ENCODE measurements at places on chromosomes 2 and 18.

DNA sequence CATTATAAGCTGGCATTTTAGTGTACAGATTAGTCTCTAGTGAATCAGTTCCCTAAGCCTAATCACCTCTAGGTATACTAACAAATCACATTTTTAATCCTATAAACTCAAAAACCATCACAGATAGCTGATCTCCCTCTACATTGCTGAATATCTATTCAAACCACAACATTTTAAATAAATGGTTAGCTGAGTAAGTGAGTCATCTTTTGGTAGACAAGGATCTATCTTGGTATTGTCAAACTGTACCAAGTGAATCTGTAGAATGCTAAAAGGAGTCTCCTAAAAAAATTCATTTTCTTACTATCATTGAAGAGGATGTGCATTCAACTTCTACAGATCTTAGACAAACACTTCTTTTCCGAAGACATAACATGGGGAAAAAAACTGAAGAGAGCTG lies 40.7 kb downstream of the INO80D start:
- no peak for DNase-seq

DNA sequence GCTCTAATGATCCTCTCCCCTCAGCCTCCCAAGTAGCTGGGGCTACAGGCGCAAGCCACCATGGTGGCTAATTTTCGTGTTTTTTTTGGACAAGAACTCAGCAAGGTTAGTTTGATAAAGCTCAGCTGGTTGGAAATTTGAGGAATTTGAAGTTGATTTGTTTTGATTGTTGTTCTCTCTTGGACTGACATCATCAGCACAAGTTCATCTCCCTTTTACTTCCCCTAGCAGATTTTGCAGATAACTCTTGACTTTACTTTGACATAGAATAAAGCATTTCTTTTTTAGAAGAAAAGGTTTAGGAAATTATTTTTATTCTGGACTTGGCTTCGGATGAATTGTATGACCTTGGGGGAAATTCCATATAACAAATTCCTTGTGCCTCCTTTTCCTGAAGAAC lies 74.9 kb upstream of the DLX2 start:
- DNase-seq = no peak

DNA sequence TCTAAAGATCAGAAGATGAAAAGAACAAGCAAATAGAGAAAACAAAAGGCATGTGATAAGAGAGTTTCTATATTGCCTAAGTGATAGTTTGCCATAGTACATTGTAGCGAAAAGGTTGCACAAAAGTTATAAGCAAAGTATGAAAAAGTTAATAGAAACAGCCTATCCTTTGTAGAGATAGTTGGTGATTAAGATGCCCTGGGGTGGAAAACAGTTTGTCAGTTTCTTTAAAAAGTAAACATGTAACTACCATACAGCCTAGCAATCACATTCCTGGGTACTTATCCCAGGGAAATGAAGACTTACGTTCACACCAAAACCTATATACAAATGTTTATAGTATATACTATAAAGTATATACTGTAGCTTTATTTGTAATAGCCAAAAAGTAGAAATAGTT lies 16.9 kb upstream of the DAPL1 start:
- no peak for DNase-seq

DNA sequence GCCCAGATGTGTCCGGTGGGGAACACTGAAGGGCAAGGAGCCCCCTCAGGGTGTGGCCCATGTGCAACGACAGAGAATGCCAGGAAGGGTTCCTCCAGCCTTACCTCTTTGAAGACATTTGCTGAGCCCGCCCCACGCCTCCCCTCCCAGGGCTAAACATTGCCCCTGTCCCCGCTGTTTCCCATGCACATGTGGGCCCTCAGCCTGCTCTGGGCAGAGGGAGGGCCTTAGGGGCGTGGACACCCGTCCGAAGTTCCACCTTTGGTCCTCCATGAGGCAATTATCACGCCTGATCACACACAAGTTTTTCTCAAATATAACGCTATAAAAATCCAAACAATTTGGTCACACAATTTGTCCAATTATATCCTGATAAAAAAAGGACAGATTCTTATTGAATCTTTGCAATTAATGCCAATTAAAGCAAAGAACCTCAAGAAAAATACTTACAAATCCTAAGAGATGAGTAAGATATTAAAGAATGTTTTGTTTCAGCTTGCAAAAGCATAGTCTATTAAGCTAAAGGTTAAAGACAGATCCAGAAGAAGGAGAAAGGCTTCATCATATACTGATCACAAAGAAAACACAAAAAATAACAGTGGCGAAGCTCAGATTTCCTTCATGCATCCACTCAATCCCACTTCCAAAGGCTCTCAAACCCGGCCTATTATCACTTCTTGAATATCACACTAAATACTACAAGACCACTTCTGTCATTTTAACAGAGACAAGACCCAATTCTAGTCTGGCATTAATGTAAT lies 55.2 kb upstream of the LDLRAD4 start:
- DNase-seq = no peak

DNA sequence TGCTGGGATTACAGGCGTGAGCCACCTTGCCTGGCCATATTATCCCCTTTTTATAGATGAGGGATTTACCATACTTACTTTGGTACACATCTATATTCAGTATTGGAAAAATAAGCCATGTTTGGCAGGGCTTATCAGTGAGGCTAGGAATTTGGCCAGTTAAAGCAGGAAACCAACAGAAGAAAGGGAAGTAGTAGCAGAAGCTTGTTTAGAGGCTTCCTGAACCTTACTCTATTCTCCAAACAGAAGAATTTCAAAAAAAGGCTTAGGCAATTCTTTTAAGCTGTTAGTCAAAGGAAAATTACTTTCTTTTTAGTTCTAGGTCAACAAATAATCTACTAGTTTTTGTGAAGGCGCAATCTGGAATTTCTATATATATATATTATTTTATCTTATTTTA lies 3.2 kb upstream of the GLS start:
- no peak for DNase-seq

DNA sequence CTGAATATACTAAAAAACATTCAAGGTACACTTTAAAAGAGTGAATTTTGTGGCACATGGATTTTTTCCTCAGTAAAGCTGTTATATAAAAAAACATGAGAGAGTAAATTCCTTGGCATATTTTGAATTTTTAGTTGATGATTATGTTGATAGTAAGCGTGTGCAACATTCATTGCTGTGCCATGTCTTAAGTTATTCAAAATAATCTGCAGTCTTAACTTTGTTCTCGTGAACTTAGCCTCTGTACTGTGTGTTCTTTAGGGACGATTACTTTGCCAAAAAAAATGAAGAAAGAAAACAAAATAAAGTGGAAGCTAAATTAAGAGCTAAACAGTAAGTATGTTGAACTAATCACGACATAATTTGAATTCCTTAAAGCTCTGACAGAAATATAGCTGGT lies 9.6 kb downstream of the SSB start:
- no peak for DNase-seq

DNA sequence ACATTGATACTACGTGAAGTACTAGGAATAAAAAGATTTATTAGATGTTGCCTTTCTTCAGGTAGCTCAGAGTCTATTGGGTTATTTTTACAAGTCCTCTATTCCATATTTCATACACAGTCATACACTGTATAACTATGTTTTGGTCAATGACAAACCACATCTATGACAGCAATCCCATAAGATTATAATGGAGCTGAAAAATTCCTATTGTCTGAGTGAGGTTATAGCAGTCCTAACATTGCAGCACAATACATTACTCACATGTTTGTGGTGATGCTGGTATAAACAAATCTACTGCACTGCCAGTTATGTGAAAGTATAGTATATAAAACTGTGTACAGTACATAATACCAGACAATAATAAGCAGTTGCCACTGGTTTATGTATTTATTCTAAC lies 595.1 kb downstream of the MBD2 start:
- no peak for DNase-seq

- no peak for DNase-seq
Measured at GRCh38 chr2:170320948-170321347, 143.0 kb downstream of the MYO3B start.

DNA sequence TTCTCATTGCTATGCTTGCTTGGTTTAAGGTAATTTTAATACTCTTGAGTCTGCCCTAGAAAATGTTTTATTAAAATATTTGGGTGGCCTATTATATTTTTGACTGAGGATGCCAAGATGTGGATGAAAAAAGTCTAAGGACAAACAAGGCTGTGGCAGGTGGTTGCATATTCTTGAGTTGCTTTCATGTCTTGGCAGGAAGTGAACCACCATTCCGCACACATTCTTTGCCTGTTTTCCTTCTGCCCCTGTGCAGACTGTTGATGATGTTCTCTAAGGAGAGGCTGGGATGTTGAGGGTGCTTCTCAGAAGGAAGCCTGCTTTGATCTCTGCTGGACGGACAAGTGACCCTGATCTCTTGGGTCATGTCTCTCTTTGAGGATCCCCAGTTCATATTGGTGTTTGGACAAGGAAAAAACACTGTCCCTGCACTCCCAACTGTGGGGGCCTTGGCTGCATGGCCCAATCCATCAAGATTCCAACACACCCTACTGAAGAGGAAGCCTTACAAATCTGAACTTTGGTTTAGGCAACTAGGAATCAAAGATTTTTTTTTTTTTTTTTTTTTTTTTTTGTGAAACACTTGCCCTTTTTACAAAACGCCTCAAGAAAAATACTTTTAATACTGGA lies 45.0 kb upstream of the CD28 start:
- no peak for DNase-seq

GRCh38 chr2:10360850-10361588 lies 58.3 kb downstream of the HPCAL1 start:
- no peak for DNase-seq

GRCh38 chr2:124320051-124320688 lies 295.1 kb downstream of the CNTNAP5 start:
- no peak for DNase-seq

- DNase-seq = no peak
Measured at GRCh38 chr2:112542984-112543661, 858 bp downstream of the POLR1B start.

DNA sequence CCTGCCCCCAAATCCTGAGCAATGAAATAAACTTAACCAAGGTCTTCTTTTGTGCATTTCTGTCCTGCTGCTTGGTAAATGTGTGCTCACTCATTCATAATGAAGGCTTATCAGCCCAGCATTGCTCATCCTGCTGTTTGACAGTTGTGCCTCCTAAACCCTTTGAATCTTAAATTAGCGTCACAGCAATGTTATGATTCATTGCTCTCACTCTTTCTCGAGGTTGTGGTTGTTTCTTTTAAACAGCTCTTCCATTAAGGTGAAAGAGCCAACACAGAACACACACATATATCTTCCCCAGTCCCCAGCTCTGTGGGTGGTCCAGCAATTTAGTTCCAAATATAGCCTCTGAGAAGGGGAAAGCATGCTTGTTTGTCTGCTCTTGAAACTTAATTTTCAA lies 84.0 kb downstream of the EVA1A start:
- DNase-seq = no peak

GRCh38 chr2:56784046-56784445 lies 600.3 kb downstream of the CCDC85A start:
- DNase-seq = no peak
